Activated T-helper 1 cell treated with anti-CD3 and anti-CD28 coated beads, Interleukin-12 subunit alpha, Interleukin-12 subunit beta, Interleukin-2, Interleukin-4 antibody, amounts not matched to agents 30 ng/mL and 10 ng/mL and 1 ng/mL, durations not matched to agents 14 hours and 24 hours and 36 hours (primary cell): ENCODE measurements at places on chromosomes 1 and 21. TPM values are rescaled to one million over a fixed set of nuclear protein-coding genes. Genes with fewer than 3 reads are reported as not detected.

ACOT11 gene
- 0.91 and 2.1 TPM in 2 replicates for total RNA-seq

RHD gene
- total RNA-seq = not detected in 2 replicates

CD2 gene
- 651 and 685 TPM in 2 replicates for total RNA-seq

GRCh38 chr1:59915516-59915915 lies 11.1 kb downstream of the CYP2J2 start:
- H3K27ac ChIP-seq = no peak overlapping the region
- H3K4me1 ChIP-seq = peaks cover 7% of the 10 kb centered on the region
- H3K4me3 ChIP-seq = no peak overlapping the region
- no peak for DNase-seq
- peaks cover 4% of the 10 kb centered on the region for H3K27me3 ChIP-seq

DNA sequence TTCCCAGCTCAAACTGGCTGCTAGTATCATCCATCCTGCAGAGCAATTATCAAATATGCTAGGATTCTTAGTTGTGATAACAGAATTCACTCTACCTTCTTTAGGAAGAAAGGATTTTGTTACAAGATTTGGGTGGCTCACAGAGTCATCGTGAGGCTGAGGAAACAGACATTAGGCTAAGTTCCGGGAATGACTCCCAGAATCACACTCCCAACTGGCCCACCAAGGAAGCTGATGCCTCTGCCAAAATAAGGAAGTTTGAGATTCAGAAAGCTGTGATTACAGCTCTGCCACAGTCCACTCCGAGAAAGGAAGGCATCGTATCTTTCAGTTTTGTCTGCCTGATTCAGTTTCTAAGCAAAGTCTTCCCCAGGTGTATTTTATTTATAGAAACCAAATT lies 50.6 kb upstream of the LYPLAL1 start:
- no peaks in the 10 kb centered on the region for H3K4me1 ChIP-seq
- no peak for DNase-seq
- H3K4me3 ChIP-seq = no peak overlapping the region

GRCh38 chr1:21258331-21259134 lies 31.7 kb downstream of the ECE1 start:
- H3K4me1 ChIP-seq = peaks cover 54% of the 10 kb centered on the region
- H3K27ac ChIP-seq = peak overlapping the region; percentile 40
- H3K36me3 ChIP-seq = peaks cover 45% of the 10 kb centered on the region
- no peaks in the 10 kb centered on the region for H3K27me3 ChIP-seq
- DNase-seq = no peak
- H3K4me3 ChIP-seq = no peak overlapping the region
